ENCODE measurements at places on chromosomes 13 and 19. TPM values are rescaled to one million over a fixed set of nuclear protein-coding genes. Genes with fewer than 3 reads are reported as not detected.

The C1QTNF9 gene
- total RNA-seq: not detected

The ZNF429 gene
- 8.5 TPM for total RNA-seq

The TSSK6 gene
- 2.0 TPM for total RNA-seq

The KCNC3 gene
- total RNA-seq: 9.4 TPM

The KLK2 gene
- not detected for total RNA-seq

The PCID2 gene
- total RNA-seq: 48.3 TPM

The MYH14 gene
- total RNA-seq: 169 TPM

The ERFL gene
- 0.65 TPM for total RNA-seq

The ZNF880 gene
- total RNA-seq: 27.3 TPM

The SOX1 gene
- total RNA-seq: not detected

The HIPK4 gene
- 0.37 TPM for total RNA-seq

The ELSPBP1 gene
- not detected for total RNA-seq

The C19orf44 gene
- total RNA-seq: 5.0 TPM

The ERICH4 gene
- total RNA-seq: not detected

The ZNF793 gene
- total RNA-seq: 7.2 TPM

The SPIB gene
- 0.83 TPM for total RNA-seq

The PRSS57 gene
- not detected for total RNA-seq

The ARID3A gene
- 9.2 TPM for total RNA-seq

The TMEM145 gene
- 1.2 TPM for total RNA-seq

The FGF21 gene
- total RNA-seq: 0.78 TPM

The ZNF738 gene
- 14.0 TPM for total RNA-seq

The RAB3A gene
- 4.0 TPM for total RNA-seq

The ACP7 gene
- 3.8 TPM for total RNA-seq

The KATNAL1 gene
- 11.8 TPM for total RNA-seq

The SLAIN1 gene
- total RNA-seq: 2.3 TPM

The ZAR1L gene
- total RNA-seq: 0.37 TPM

The NKPD1 gene
- 0.37 TPM for total RNA-seq

The SHC2 gene
- total RNA-seq: 0.70 TPM

The RFPL4A gene
- total RNA-seq: not detected

The MPV17L2 gene
- 11.2 TPM for total RNA-seq

The ZNF525 gene
- 19.7 TPM for total RNA-seq

The PDX1 gene
- not detected for total RNA-seq

The PINLYP gene
- total RNA-seq: 2.0 TPM

The CEACAM16 gene
- not detected for total RNA-seq

The C19orf67 gene
- not detected for total RNA-seq

The ZNF878 gene
- total RNA-seq: 0.46 TPM

The KLK8 gene
- 128 TPM for total RNA-seq

The GNA15 gene
- 16.3 TPM for total RNA-seq

The ZNF850 gene
- total RNA-seq: 4.0 TPM

The ZNF536 gene
- not detected for total RNA-seq

The LILRA6 gene
- total RNA-seq: not detected

The SIGLEC8 gene
- not detected for total RNA-seq

The CEBPA gene
- 8.9 TPM for total RNA-seq

The LYL1 gene
- total RNA-seq: 0.24 TPM

The CCDC70 gene
- not detected for total RNA-seq

The SLC7A10 gene
- not detected for total RNA-seq

The GPC5 gene
- total RNA-seq: not detected

The AZU1 gene
- not detected for total RNA-seq

The NLRP4 gene
- total RNA-seq: 1.7 TPM

The GTF3A gene
- 105 TPM for total RNA-seq

The UQCR11 gene
- total RNA-seq: 275 TPM

The SBK3 gene
- 41.4 TPM for total RNA-seq

The KLC3 gene
- 30.7 TPM for total RNA-seq
